Astrocyte (in vitro differentiated cells and primary cell): ENCODE measurements at places on chromosomes 2 and 18. TPM values are rescaled to one million over a fixed set of nuclear protein-coding genes. Genes with fewer than 3 reads are reported as not detected.
A peak's percentile ranks its signal among the peaks of the same experiment; 100 is the strongest.

GRCh38 chr2:146806364-146807005, 1038.3 kb upstream of the ACVR2A start:
- no peaks in the 10 kb centered on the region for H3K27me3 ChIP-seq
- H3K4me3 ChIP-seq: no peak overlapping the region
- H3K27ac ChIP-seq: no peak overlapping the region
- peak; percentile 80 for DNase-seq

ZNF396 gene
- 1.3 and 1.4 TPM in 2 replicates for total RNA-seq

- no peaks in the 10 kb centered on the region for H3K36me3 ChIP-seq
- H3K4me1 ChIP-seq: peaks cover 3% of the 10 kb centered on the region
- peak overlapping the region; percentile 58 for H3K4me3 ChIP-seq
- peaks cover 52% of the 10 kb centered on the region for H3K27me3 ChIP-seq
- H3K27ac ChIP-seq: no peak overlapping the region
Measured at GRCh38 chr2:60569680-60570111, 16.2 kb upstream of the BCL11A start.

DNA sequence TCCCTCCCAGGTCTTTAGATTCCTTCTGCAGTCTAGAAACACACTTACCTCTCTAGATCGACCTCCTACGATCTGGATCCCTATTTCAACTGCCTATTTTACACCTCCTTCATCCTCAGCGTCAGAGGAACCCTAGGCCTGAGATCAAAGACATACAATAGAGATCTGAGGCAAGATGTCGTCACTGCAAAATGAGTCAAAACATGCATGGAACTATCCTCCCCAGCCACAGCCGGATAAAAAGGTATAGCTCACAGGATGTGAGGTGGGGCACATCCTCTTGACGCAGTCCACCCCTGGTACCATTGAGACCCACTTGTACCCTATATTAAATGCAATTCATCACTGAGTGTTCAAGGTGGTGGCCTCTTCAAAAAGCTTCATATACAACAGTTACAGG, 63.7 kb upstream of the DNAJC10 start:
- H3K36me3 ChIP-seq: no peaks in the 10 kb centered on the region
- DNase-seq: no peak
- H3K4me1 ChIP-seq: no peaks in the 10 kb centered on the region
- no peaks in the 10 kb centered on the region for H3K27me3 ChIP-seq
- H3K27ac ChIP-seq: no peak overlapping the region
- no peak overlapping the region for H3K4me3 ChIP-seq

EFR3B gene
- 13.3 and 14.7 TPM in 2 replicates for total RNA-seq

DNA sequence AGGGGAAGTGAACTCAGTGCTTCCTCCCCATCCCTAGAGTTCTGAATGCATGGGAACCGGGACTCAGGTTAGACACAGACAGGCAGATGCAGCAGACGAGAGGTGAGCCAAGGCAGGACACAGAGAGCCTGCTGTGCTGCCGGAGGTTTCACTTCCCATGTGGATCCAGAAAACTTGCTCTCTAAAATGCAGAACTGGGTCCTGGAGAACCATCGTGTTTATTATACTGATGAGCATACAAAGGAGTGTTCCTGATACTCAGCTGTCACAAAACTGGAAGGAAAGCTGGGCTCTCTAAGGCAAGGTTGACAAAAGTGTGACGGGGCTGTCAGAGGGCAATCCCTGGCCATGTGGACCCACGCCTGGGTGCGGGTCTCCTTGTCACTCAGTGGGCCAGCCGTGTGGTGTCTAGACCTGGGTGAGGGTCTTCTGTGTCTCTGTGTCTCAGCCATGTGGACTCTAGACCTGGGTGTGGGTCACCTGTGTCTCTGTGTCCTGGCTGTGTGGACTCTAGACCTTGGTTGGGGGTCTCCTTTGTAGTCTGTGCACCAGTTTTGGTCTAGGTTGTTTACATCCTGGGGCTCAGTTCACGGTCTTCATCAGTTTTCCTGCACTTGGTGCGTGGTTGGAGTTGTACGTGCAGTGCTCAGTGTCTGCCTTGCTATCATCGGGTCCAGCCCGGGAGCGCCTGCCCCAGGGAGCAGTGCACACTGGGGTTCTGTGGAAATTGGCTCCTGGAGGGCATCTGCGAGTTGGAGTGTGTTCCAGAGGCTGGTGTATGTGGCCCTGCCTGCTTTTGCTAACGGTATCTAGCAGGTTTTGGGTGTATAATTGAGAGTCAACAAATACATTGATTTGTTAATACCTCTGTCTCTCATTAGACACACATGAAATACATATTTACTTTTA, 141.1 kb downstream of the ATP9B start:
- no peak overlapping the region for H3K27ac ChIP-seq
- H3K27me3 ChIP-seq: no peaks in the 10 kb centered on the region
- peaks cover 7% of the 10 kb centered on the region for H3K36me3 ChIP-seq
- H3K4me1 ChIP-seq: no peaks in the 10 kb centered on the region

GRCh38 chr2:44295633-44296359, 20.5 kb downstream of the SLC3A1 start:
- no peaks in the 10 kb centered on the region for H3K36me3 ChIP-seq
- H3K4me3 ChIP-seq: no peak overlapping the region
- H3K4me1 ChIP-seq: peaks cover 21% of the 10 kb centered on the region
- DNase-seq: no peak
- H3K27me3 ChIP-seq: no peaks in the 10 kb centered on the region

IL1RL1 gene
- total RNA-seq: 0.27 TPM in 1 of 2 replicates, not detected in the other

DNA sequence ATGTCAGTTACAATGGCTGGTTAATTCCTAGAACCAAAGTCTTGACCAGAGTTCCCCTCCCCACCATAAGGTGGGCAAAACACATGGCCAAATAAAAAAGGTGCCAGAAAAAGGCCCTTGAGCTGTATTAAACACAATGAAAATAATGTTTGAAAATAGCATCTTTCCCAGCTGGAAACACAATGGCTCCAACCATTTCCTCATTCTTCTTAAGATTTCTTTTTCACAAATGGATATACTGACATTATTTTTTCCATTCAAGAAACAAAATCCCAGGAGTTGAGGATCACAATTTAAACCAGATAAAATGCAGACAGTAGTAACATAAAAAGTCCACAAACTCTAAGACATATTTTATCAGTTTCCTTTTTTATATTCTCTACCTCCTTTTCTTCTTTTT, 143.8 kb downstream of the EXOC6B start:
- H3K4me3 ChIP-seq: no peak overlapping the region
- no peak for DNase-seq
- no peaks in the 10 kb centered on the region for H3K36me3 ChIP-seq

DNA sequence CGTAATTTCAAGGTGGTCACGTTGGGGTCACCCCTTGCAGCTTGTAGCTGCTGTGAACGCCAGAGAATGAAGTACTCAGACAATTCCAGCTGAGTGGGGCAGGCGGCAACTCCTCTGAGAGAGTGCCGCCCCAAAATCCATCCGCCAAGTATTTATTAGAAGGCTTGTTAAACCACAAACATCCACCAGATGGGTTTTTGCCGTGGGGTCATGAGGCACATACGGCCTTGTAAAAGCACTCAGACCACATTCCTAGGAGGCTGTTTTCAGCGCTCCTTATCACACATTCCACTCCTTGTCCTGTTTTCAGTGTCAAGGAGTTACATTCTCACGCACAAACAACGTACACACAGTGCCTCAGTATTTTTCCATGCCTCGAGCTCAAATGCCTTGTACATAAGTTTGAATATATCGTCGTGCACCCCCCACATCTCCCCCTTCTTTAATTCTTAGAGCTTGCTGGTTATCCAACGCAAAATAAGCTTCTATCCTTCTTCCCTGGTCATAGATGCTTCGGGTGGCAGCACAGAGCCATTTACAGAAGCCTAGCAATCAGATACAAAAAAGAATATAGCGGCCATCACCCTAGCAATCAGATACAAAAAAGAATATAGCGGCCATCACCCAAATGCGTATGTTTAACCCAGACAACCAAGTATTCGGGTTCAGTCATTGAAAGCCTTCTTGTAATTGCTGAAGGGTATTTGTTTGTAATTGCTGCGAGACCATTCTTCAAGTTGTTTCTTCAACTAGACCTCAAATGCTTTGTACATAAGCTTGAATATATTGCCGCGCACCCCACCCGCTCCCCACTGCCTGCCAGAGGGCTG, 7.3 kb downstream of the ALPP start:
- H3K4me1 ChIP-seq: peaks cover 39% of the 10 kb centered on the region
- H3K27me3 ChIP-seq: peaks cover 50% of the 10 kb centered on the region
- H3K4me3 ChIP-seq: peak overlapping the region; percentile 2
- DNase-seq: peak; percentile 95
- no peaks in the 10 kb centered on the region for H3K36me3 ChIP-seq
